NCI-H1436 treated with DMSO at 0.1 percent for 48 hours (cell line): ENCODE measurements at places on chromosomes 12 and 14.

GRCh38 chr12:28121899-28122655, 68.2 kb upstream of the CCDC91 start:
- no peak for DNase-seq

DNA sequence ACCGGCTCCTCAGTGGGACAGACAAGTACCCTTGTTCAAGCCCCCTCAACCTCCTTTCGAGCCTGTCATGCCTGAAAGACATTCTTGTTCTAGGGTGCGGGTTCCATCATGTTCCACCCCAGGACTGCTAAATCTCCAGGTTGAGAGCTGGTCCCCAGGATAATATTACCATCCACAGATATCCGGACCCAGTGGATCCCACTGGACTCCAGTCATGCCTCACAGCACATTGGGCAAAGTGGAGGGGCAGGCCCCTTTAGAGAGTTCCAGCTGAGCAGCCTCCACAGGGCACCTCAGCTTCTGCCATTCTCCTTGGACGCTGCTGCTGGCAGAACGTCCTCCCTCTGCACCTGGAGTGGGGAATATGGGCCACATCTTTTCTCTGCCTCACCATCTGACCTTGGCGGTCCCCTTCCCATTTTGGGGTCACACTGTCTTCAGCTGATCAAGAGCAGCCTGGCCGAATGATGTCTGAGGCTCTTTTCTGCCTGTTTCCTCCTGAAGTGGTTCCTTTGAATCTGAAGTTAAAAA, 137.4 kb downstream of the BCL11B start:
- DNase-seq: no peak

- no peak for DNase-seq
Measured at GRCh38 chr14:90836692-90837063, 20.4 kb upstream of the TTC7B start.

- DNase-seq: no peak
Measured at GRCh38 chr14:35818346-35819115, 7.6 kb upstream of the BRMS1L start.

DNA sequence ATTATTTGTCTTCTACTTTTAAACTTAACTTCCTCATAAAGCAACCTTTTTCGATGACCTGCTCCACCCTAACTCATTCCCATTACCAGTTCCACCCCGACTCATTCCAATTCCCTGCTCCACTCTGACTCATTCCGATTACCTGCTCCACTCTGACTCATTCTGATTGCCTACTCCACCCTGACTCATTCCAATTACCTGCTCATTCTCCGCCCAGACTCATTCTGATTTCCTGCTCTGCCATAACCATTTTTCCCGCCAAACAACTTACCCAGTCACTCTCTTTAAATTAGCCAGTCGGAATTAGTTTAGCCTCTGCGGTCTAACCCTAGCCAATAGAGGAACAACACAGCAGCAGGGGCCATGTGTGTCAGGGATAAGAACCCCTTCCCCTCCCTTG, 249.1 kb downstream of the DPY19L2 start:
- DNase-seq: no peak

DNA sequence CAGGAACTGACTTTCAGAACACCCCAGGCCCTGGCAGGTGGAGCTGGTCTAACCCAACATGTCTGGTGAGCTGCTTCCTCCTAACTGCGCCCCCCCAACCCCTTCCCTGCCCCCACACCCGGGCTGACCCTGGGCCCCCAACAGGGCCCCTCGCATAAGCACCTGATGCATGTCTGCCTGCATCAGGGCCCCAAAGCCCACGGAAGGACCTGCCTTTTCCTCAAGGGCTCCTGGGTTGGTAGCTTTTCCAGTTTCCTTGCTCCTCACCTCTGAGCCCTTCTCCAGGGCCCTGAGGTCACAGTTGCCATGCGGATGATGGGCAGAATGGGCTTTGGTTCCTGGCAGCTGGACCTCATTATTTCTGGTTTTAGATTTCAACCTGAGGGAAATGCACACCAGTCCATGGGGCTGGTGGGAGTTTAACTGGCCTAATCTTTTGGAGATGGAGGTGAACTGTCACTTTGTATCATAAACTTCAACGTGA, 18.5 kb downstream of the TESC start:
- no peak for DNase-seq

DNA sequence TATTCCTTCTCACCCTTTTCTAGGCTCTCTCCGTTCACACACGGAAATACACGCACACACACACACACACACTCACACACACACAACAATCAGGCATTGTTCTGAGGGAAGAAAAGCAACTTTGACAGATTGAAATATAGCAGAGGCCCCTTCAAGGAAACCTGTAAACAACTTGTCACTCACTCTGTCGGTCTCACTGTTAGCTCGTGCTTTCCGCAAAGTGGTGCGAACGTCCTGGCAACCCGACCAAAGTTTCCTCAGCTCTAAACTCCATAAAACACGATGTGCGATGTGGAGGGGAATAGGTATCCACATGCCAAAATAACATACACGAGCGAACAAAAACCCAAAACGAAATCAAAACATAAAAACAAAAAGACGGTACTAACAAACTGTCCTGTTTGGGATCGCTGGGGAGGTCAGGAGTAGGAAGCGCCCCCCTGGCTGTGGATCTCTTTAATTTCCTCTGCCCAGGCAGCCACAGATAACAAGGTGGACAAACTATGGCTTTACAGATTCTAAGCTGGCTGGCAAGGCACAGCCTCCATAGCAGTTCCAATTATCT, 822 bp upstream of the SOX5 start:
- no peak for DNase-seq

DNA sequence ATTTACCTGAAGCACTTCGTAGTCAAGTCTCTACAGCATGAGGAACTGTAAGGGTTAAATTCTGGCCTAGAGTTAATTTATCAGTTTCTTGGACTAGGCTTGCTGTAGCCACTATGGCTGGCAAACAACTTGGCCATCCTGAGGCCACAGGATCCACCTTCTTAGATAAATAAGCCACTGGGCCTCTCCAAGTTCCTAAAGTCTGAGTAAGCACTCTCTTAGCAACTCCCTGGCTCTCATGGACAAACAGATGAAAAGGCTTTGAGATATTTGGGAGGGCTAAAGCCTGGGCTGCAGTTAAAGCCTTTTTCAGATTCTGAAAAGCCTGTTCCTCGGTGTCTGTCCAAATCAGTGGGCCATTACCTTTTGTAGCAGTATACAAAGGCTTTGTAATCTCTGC, 675.0 kb downstream of the TMEM121 start:
- no peak for DNase-seq

- DNase-seq: no peak
Measured at GRCh38 chr12:76020281-76020680, 11.3 kb downstream of the PHLDA1 start.

DNA sequence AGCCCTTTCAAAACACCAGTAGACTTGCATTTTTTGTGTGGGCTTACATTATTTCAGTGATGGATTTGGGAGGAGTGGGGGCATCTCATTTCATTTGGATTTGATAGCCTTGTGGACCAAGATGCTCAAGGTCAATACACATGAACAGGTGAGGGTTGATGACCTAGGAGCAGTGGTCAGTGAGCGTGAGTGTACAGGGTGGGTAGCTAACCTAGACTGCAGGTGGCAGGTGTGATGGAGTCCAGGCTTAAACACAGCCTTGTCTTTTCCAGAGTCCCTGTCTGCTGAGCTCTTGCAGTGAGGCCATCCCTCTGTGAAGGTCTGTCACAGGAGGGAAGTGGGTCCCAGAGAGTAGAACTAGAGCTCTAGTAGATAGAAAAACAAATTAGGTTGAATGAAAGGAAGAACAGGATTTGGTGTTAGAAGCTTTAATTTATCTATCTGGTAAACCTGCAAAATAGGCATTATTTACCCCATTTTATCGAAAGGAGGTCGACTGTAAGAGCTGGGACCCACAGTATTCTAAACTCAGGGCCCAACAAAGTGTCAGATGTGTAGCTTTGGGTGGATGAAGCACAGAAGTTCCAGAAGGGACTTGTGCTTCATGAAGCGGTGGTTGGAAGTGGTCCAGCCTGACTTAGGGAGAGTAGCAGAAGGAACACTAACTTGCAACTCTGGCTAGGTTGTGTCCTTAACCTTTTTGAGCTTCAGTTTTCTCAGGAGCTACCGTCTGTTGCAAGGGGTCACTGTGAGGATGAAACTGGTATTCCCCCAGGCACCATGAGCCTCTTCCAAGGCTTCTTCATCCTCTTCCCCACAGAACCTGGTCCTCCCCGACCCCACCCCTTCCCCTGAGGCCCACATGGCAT, 18.2 kb downstream of the RPS6KL1 start:
- DNase-seq: no peak

- no peak for DNase-seq
Measured at GRCh38 chr12:27627123-27627852, 69.0 kb upstream of the REP15 start.

- no peak for DNase-seq
Measured at GRCh38 chr14:58085877-58086276, 66.1 kb downstream of the ARMH4 start.

DNA sequence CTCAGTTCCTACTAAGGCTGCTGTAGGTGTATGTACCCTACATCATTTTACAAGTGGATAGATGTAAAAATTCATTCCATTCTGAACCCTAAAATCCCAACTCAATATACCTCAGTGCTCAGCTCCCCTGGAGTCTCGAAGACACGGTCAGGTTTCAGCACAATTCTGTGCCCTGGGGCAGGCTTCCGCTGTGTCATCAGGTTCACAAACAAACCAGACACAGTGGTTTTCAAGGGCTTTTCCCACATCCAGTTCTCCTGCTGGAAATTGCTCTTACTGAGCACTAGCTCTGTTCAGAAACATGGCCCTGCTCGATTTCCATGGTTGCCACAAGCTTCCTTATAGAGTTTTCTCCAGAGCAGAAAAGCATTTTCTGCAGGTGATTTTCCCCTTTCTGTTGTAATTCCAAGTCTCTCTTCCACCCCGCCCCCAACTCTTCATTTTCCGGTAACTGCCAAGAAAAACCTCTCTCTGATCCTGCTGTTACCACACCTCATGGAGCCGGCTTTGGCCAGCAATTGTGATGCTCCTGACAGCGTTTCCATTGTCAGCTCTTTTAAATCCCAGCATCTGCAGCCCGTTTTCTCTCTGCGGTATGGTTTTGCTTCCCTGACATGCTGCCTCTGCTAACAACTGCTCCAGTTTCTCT, 483.0 kb upstream of the CCDC196 start:
- DNase-seq: no peak

DNA sequence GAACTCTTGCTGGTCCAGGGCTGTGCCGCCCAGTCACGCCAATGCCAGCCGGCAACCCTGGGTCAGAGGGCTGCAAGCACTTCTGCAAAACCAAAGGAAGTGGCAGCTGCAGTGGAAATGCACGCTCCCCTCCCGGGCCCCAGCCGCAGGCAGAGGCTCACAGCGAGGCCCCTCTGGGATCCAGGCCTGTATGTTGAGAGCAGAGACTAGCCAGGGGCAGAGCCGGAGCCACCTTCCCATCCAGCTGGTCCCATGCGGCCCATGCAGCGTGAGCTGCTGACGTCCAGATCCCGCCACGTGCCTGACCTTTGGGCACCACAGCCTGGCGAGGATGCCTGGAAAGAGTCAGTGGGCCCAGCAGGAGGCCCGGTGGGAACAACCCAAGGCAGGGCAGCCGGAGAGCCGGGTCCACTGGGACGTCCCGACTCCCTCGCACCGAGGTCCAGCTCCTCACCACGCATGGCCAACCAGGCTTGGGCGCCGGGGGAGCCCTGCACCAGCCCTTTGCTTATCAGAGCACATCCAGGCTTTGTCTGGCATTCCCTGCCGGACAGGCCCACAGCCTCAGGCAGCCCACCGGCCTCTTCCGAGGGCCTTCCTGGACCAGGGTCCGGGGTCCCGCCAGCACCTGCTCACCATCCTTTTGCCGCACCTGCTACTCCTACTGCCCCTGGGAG, 4.3 kb downstream of the GPR132 start:
- DNase-seq: no peak

GRCh38 chr12:13443028-13443427, 246.5 kb downstream of the EMP1 start:
- no peak for DNase-seq

DNA sequence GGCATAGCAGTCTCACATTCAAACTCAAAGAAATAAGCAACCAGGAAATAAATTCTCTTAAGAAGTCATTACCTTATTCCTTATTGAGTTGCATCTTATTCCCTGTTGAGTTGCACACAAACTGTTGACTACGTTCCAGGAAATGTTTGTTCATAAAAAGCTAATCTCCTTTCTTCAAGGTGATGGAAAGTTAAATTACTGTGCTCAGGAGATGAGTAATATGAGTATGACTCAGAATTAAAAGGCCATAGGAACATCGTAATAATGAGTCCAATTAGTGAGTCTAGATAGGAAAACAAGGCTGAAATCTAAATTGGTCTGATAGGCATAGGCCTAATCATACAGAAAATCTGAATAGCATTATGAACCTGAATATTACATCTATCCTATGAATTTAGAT, 203.1 kb downstream of the SLC2A13 start:
- DNase-seq: no peak
